ENCODE measurements at places on chromosomes 1 and 21. TPM values are rescaled to one million over a fixed set of nuclear protein-coding genes. Genes with fewer than 3 reads are reported as not detected.

DNA sequence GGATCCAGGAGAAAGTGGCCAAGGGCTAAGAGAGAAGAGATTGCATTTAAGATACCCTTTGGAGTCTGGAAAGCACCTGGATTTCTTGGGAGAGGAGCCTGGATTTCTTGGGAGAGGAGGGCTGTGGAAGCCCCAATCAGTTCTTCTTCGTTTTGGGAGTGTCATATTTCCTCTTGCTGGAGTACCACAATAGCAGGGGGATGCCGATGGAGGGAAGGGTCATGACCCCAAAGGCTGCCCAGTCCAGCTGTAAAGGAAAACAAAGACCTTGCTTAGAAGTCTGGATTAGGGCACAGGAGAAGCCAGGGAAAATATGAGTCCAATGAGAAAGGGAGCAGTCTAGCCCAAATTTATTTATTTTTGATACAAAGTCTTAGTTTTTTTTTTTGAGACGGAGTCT, 11.3 kb downstream of the SSR2 start:
- no peak for DNase-seq

The FMO5 gene
- 0.37 TPM for total RNA-seq

The TMPRSS15 gene
- total RNA-seq: 1.4 TPM

- DNase-seq: no peak
These were observed 4.1 kb downstream of the PRDM15 start for GRCh38 chr21:41875086-41875485.

GRCh38 chr1:222616525-222616924, 1.4 kb upstream of the MIA3 start:
- no peak for DNase-seq

DNA sequence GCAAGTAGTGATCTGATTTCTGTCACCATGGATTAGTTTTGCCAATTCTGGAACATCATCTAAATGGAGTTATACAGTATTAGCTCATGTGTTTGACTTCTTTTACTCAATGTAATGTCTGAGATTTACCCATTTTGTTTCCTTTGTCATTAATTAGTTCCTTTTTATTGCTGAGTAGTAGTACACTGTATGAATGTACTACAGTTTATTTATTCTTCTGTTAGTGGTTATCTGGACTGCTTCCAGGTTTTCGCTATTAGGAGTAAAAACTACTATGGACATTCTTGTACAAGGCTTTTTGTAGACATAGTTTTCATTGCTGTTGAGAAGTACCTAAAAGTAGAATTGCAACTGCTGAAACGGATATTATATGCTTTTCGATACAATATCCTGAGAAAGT, 14.1 kb downstream of the SUCO start:
- DNase-seq: no peak

The ADAM30 gene
- not detected for total RNA-seq

The NBPF8 gene
- 8.2 TPM for total RNA-seq

- DNase-seq: no peak
These were observed 160.7 kb downstream of the PGBD5 start for GRCh38 chr1:230265200-230266115.

GRCh38 chr1:34167389-34167788, 2.4 kb upstream of the CSMD2 start:
- no peak for DNase-seq

All from H4 (cell line).